ENCODE measurements at places on chromosomes 2 and 18.

- no peak for DNase-seq
These were observed 1.2 kb upstream of the ZCCHC2 start for GRCh38 chr18:62521593-62521992.

- DNase-seq = no peak
These were observed 110.4 kb downstream of the GRB14 start for GRCh38 chr2:164510895-164511294.

GRCh38 chr18:56637176-56637575 lies 1.2 kb downstream of the TXNL1 start:
- DNase-seq = no peak

DNA sequence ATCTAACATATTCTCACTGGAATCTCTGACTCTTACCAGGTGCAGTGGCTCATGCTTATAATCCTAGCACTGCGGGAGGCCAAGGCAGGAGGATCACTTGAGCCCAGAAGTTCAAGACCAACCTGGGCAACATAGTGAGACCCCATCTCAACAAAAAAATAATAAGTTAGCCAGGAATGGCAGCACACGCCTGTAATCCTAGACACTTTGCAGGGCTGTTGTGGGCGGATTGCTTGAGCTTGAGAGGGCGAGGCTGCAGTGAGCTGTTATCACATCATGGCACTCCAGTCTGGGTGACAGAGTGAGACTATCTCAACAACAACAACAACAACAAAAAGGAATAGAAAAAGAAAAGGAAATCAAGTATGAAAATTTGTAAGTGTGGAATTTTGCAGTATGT lies 306.5 kb upstream of the CYP26B1 start:
- DNase-seq = no peak

DNA sequence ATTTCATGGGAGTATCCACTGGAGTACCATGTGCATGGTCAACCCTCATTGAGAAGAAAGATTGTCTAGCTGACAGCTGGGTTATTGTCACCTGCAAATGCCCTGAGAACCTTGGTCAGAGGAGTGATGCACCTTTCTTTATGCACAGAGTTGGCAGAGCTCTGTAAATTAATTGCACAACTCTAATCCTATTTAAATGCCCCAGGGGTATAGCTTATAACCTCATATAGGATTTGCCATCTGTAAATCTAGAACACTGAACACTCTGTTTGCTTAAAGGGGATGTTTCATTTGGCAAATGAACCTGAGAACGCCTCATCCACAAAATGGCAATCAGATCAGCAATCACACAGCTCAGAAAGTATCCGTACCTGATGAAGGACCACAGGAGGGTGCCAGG lies 71.8 kb upstream of the SP5 start:
- no peak for DNase-seq

GRCh38 chr18:3710712-3711301 lies 260.8 kb downstream of the TGIF1 start:
- DNase-seq = no peak

DNA sequence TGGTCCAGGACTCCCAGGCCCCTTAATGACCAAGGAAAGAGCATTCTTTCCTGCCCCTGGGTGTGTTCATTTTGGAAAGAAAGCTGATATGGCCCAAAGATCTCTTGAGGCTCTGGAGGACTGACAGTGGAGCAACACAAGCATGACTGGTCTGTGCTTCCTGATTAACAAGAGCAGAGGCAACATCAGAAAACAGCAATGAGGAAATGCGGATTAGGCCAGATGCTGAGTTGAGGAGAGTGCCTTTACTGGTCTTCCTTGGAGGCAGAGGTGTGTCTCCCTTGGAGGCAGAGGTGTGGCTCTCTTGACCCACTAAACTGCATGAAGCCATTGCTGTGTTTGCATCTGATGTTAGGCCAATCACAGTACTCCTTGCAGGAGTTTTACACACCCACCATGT lies 19.9 kb downstream of the IL36B start:
- no peak for DNase-seq

- no peak for DNase-seq
These were observed 455.6 kb upstream of the ACVR2A start for GRCh38 chr2:147389218-147389617.

DNA sequence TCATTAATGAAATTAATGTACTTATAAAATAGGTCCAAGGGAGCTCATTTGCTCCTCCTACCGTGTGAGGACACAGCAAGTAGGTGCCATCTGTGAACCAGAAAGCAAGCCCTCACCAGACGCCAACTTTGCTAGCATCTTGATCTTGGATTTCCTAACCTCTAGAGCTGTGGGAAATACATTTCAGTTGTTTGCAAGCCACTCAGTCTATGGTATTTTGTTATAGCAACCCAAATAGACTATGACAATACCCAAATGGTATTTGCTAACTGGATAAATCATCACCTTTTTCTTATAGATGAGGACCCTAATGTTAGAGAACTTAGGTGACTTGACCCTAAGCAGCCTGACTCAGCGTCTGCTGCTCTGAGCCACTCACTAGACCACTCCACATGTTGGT lies 379.6 kb downstream of the HRH4 start:
- no peak for DNase-seq

- DNase-seq = no peak
These were observed 133.3 kb upstream of the NOL4 start for GRCh38 chr18:34357944-34358580.

- no peak for DNase-seq
These were observed 53.7 kb upstream of the MAP3K20 start for GRCh38 chr2:173021939-173022371.

DNA sequence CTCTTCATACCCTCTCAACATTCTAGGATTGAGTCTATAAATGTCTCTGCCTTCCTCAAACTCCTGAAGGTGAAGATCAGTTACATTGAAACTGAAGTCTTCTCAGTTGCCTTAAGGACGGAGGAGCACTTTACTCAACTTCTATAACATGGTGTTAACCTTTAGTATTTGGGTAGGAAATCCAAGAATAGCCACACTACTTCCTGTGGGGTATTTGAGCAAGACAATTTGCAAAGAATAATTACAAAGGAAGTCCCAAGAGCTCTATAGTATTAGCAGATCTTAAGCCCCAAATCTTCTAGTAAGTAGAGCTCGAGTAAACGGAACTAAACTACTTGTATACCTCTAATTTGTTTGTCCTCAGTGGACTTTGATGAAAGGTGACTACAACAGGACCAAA lies 80.9 kb downstream of the SP100 start:
- no peak for DNase-seq

- no peak for DNase-seq
These were observed 188.2 kb downstream of the LTBP1 start for GRCh38 chr2:33134791-33135560.

DNA sequence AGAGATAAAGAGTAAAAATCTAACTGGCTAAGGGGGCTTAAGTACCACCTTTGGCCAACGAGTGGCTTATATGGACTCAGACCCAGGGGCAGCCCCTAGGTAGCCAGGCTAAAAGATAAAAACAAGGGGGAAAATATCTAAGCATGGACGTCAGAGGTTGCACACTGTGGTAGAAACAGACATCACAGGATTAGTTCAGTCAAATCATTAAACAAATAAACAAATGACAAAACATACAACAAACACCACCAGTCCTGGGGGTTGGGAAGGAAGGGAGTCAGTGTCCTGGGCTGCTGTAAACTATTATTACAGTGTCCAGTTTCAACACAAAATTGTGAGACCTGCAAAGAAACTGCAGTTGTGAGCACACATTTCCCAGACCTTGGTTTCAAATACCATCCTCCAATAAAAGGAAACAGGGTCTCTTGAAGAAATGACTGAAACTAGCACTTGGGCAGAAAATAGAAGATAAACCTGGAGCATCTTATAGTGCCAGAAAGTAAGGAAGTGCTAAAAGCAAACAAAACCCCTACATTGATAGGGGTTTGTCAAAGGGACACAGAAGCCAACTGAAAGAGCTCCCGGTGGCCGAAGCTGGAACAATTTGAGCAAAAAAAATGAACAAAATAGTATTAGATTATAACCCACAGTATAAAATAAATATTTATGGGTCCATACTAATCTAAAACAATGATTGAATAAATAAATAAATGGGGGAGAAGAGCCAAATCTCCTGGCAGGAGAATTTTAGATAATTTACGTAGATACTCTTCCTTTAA lies 154.8 kb upstream of the KLF7 start:
- DNase-seq = no peak

- no peak for DNase-seq
These were observed 224.7 kb downstream of the CDH7 start for GRCh38 chr18:65975536-65975935.

DNA sequence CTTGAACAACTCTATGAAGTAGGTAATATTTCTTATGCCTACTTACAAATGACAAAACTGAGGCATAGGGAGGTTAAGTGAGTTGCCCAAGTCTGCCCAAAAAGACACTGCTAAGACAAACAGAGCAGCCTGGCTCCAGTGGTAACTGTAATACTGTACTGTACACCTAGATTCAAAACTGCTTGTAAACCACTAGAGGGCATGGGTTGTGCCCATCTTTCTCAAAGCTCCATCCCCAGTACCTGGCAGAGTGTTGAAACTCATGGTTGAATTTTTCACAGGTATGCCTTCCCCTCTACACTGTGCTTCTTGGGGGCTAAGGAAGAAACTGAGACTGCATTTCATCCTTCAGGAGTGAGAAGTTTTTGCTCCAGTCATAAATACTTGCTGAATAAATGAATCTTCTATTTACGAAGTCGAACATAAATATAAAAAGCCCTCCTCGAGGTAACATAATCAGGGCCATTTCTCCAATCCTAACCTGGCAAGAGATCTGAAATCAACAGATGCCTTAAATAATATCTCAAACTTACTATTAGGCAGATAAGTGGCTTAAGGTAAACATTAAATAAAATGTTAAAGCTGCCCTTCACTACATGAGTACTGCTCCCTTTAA lies 2.0 kb downstream of the PPP4R1 start:
- peak; percentile 41 for DNase-seq

GRCh38 chr18:51559902-51560287 lies 362.4 kb upstream of the MEX3C start:
- DNase-seq = no peak

- DNase-seq = no peak
These were observed 313.0 kb downstream of the RDH14 start for GRCh38 chr2:18247282-18248110.

- no peak for DNase-seq
These were observed 15.7 kb downstream of the CTDP1 start for GRCh38 chr18:79695269-79695668.

- DNase-seq = no peak
These were observed 11.5 kb upstream of the PARD3B start for GRCh38 chr2:204533629-204534370.

GRCh38 chr2:7952046-7952745 lies 729.7 kb upstream of the ID2 start:
- no peak for DNase-seq

- no peak for DNase-seq
These were observed 45.0 kb upstream of the ALPP start for GRCh38 chr2:232333361-232334135.

GRCh38 chr2:182444170-182444569 lies 17.3 kb upstream of the PDE1A start:
- DNase-seq = no peak

GRCh38 chr2:209495855-209496585 lies 72.2 kb downstream of the MAP2 start:
- DNase-seq = no peak

- DNase-seq = no peak
These were observed 495.2 kb upstream of the MEIS1 start for GRCh38 chr2:65939687-65940086.

DNA sequence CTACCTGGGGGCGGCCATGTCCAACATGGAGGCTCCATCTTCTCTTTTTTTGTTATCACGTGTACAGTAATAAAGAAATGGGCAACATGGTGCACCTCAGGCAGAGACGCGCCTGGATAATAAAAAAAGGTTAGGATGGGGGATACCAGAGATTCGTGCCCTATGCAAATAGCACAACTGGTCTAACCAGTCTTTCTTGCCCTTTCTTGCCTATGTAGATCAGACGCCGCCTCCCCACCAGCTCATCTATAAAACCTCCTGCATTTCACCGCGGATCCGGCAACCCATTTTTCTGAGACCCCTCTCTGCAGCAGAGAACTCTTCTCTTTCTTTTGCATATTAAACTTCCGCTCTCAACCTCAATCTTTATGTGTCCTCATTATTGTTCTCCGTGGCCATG lies 68.7 kb downstream of the MYL12B start:
- no peak for DNase-seq

DNA sequence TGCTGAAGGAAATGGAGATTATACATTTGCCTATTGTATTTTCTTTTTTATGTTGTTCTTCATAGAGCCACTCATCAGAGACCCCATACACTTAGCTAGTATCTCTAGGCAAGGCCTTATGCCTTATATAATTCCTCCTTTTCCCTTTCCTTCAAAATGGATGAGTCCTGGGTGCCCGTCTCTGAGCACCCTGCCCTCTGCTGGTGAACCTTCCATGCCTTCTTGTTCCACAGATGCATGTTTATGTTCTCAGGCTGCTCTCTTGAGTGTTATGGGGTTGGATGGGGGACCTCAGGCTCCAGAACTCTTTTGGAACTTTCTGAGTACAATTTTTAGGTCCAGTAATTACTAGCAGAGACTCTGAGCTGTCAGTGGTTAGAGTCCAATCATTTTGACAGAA lies 368.6 kb upstream of the SPRED2 start:
- DNase-seq = no peak

DNA sequence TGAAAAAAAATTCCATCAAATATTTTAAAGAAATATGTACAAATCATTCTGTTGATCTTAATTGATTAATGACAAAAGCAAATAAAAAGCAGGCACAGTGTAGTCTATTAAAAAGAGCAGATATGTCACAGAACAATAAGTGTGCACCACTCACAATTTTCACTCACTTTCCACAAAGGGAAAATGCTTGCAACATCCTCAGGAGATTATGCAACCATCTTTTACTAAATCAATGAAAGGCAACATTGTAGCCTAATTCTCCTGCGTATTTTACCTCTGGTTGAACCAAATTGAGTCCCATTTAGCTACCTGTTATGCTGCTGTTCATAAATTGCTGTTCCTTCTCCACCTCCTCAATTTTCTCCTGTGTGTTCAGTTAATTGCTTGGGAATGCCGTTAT lies 1346.8 kb upstream of the PIK3C3 start:
- DNase-seq = no peak

GRCh38 chr18:24632158-24632988 lies 171.9 kb downstream of the HRH4 start:
- DNase-seq = no peak

DNA sequence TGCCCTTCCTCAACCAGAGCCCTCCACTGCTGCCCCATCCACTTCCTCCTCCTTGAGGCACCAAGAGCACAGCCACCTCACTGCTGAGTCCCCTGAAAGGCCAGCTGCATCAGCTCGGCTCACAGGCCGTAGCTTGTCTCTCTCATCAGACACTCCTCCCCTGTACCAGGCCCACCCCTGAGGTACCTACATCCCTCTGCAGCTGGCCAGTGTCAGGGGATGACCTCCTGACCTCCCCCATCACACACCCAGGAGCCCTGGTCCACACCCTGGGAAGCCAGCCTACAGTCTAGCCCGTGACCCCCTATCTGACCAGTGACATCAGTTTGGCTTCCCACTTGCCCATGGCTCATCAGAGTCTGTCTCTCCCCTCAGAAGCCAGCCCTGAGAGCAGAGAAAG lies 205.6 kb downstream of the TNS1 start:
- DNase-seq = no peak
